Activated effector memory CD4-positive, alpha-beta T cell treated with Interleukin-2 at 50 U/mL for 16 hours (primary cell): ENCODE measurements at places on chromosomes 5 and 9.

DNA sequence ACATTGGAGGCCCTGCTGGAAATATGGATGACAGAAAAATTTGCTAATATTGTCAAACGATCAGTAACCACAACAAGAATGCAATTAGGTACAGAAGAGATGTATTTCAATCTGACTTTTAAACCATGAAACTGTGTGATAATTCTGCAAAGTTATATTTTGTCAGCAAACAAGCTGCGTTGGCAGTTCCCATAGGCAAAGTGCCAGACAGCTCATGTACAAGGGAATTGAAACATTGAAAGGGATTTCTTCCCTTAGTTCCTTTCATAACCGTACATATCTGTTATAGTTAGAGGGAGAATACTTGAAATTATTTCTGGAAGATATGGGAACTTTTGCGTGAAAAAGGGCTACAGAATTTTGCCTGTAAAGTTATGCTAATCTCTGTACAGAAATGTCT lies 419.4 kb upstream of the PTGER4 start:
- no peak for DNase-seq

GRCh38 chr5:10699987-10700386 lies 61.0 kb downstream of the DAP start:
- no peak for DNase-seq

DNA sequence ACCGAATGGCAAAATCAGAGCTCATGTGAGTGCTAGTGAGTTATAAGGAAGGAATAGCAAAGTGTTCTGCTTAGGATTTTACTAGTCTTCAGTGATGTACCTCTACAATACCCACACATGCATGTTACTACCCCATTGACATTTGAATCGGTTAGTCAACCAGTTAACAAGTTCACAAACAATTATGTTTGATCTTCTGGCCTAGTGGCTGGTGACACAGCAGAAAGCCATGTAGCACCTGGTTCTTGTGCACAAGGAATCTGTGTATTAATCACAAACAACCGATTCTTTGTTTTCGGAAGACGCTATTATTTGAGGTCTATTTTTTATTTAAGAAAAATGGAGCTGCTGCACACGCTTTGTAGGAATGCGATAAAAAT lies 41.9 kb downstream of the NTRK2 start:
- DNase-seq = no peak

- no peak for DNase-seq
Measured at GRCh38 chr5:134083517-134083916, 31.0 kb upstream of the TCF7 start.

- DNase-seq = no peak
Measured at GRCh38 chr5:168869615-168870227, 290.6 kb upstream of the PANK3 start.

- no peak for DNase-seq
Measured at GRCh38 chr5:39076757-39077728, 2.8 kb upstream of the RICTOR start.

DNA sequence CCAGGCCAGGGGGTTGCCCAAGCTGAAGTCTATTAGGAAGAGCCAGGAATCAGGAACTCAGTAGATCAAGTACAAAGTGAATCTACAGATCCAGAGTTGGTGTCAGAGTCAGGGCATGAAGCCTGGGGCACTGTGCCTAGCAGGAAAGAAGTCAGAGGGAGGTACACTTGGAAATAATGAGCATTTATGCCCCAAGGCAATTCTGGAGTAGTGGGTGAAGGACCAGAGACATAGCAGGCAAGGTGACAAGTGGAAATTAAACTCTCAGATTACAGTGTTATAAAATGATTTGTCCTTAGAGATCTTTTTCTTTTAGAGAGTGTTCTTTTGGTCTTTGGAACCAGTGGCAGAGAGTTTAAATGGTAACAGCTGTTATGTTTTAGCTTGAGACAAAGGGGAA lies 138.0 kb downstream of the ADAMTSL1 start:
- DNase-seq = no peak

GRCh38 chr9:121656941-121657470 lies 5.6 kb downstream of the DAB2IP start:
- DNase-seq = no peak

- no peak for DNase-seq
Measured at GRCh38 chr5:113311301-113311700, 123.5 kb downstream of the TSSK1B start.

DNA sequence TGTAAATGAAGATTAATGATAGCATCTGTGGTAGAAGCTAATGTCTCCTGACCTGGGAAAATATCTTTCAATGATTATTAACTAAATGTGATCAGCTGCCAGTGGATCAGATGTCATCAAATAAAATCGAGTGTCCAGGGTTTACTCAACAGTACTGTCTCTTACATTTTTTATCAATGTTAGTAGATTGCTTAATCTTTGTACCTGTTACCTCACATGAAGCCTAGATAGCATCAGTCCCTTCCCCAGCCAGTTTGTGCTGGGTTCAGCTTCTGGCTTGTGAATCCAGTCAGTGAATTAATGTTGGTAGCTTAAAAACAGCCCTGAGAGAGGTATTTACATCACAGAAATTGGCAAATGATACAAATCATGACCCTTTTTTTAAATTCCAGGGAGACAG lies 134.4 kb downstream of the GHR start:
- DNase-seq = no peak

DNA sequence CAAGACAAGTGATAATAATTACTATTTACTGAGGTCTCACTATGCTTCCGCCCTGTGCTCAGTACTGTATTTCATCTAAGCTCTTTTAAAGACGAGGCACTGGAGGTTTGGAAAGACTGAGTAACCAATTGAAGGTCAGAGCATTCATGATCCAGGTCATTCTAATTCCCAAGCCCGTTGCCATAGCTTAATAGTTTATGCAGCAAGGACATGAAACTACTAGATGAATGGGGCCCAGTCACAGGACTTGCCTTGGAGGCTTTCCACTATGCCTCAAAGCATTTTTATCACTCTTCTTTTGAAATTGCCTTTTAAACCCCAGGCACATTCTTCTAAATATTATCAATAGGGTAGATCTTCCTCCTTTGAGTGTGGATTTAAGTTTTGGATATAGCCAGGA lies 17.2 kb upstream of the NFIB start:
- no peak for DNase-seq

DNA sequence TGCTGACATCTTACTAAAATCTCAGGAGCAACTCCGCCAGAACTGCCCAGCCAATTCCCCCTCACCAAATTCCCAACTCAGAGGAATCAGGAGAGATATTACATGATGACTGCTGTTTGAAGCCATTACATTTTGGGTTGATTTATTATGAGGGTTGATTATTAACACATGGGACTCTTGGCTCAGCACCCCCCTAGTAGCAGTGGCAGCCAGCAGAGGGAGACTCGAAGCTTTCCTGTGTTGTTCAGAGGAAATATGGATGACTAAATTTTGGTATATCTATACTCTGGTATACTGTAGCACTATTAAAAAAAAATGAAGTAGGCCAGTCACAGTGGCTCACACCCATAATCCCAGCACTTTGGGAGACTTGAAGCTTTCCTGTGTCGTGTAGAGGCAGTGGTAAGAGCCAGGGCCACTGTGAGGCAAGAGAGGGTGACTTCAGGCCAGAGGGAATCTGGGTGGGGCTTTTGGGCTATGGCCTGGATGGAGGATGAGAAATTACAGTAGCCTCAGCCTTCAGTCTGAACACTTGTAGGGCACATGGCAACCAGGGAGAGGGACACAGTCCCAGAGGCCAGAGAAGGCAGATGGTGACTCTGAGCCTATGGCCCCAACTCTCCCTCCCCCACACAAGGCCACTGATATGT lies 111.4 kb downstream of the LHX2 start:
- DNase-seq = no peak
